Neural crest cell (in vitro differentiated cells): ENCODE measurements at places on chromosomes 11 and 22.

DNA sequence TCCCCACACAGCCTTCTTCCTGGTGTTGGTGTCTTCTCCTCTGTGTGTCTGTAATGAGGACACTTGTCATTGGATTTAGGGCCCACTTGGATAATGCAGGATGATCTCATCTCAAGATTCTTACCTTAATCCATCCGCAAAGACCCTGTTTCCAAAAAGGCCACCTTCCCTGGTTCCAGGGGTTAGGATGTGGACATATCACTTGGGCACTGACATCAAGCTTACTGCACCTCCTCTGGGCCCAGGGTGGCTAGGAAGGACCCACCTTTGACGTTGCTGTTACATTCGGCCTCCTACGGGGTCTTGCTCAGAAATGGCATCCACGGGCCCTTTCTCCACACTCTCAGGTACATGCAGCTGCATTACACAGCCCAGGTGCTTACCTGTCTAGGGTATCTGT is 535.9 kb downstream of the BRD1 start:
- no peak for DNase-seq

GRCh38 chr11:125637840-125638239 is 12.9 kb downstream of the CHEK1 start:
- no peak for DNase-seq

DNA sequence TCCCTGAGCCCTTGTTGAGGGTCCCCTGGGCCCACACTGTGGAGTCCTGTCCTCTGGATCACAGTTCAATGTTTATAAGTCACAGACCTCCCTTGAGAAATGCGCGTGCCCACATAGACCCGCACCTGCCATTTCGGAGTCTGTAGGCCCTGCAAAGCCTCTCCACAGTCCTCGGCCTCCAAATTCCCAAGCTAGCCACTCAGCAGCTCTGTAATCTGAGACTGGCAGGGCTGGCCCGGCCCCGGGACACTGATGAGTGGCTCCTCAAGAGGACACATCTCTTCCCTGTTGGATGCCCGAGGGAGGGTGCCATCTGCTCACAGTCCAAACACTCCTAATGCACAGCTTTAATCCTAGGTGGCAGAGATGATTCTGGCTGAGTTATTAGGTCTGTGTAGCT is 39.1 kb downstream of the B3GAT1 start:
- no peak for DNase-seq

DNA sequence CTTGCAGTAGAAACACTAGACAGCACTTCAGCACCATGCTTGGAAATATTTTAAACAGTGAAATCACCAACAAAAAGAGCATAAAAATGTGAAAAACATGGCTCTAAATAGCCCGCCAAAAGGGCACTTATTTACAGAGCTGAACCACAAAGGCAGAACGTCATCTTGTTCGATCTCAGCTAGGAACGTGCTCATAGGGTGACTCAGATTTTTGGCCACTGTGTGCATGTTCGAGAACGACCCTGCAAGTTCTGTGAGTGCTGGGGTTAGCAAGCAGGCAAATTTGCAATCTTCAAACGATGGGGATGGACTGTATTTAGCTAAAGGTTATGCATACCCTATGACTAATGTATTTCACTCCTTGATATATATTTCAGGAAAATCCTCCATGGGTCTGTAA is 30.6 kb downstream of the OR2AT4 start:
- DNase-seq, result no peak

DNA sequence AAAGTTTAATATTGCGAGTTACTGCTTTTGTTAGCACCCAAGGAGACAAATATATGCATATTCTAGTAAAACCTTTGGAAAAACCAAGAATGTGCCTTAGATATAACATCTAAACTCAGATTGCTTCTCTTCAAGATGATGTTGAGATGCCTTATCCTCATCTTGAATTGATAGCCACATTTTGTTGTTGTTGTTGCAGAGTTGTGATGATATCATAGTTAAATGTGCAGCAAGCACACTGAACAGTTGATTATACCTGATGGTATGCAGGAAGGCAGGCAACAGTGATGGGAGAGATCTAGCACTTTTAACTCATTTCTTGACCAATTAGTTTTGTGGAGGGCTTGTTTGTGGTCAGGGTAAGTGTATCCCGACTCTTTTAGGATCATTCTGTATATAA is 48.0 kb downstream of the KDM2A start:
- no peak for DNase-seq

GRCh38 chr11:128626913-128627665 is 39.7 kb upstream of the ETS1 start:
- DNase-seq, result no peak

DNA sequence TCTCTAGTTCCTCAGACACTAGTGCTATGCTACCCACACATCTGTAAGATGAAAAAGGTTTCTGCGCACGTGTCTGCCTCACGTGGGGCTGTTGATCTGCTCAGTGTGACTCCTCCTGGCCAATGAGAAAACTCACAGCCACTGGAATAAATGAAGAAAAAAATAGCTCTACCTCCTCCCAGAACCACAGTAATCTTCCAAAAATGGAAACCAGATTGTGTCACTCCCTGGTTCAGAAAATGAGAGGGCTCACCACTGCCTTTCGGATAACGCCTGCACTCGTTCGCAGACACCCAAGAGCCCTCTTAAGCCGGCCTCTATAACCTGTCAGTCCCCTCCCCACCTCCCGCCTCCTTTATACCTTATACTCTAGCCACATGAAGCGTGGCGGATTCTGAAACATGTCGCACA is 5.1 kb downstream of the APBB1 start:
- DNase-seq, result no peak

GRCh38 chr11:34331329-34331728 is 26.5 kb downstream of the ABTB2 start:
- no peak for DNase-seq

GRCh38 chr11:69416143-69416515 is 65.3 kb upstream of the LINC01488 start:
- no peak for DNase-seq

- no peak for DNase-seq
Observed at GRCh38 chr22:25837288-25837900, 95.4 kb downstream of the MYO18B start.

GRCh38 chr11:3894128-3894731 is 38.8 kb downstream of the STIM1 start:
- DNase-seq, result no peak

DNA sequence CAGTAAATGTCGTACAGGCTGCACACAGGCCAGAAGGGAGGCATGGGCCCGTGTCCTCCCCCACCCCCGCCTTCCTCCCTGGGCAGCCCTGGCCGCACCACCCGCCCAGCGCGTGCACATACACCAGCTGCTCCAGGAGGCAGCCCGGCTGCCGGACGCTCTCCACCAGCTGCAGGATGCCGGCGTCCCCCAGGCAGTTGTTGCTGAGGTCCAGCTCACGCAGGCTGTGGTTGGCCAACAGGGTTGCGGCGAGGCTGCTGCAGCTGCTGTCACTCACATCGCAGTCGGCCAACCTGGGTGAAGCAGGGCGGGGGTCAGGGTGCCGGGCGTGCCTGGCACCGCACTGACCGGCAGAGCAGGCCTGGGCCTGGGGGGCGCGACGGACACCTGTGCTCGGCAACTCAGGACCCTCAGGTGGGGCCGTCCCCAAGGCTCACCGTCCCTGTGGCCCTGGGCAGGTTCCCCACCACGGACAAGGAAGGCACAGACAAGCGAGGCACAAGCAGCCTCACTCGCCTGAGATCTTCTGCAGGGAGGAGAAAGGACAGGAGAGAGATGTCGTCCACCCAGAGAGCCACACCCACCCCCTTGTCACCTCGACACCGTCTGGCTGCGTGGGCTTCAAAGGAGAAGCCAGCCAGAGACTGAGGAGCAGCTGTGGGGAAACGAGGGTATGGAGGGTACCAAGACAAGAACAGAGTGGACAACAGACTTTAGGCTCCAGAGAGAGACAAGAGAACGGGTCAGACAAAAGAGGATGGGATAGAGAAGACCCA is 12.1 kb downstream of the RNH1 start:
- no peak for DNase-seq

DNA sequence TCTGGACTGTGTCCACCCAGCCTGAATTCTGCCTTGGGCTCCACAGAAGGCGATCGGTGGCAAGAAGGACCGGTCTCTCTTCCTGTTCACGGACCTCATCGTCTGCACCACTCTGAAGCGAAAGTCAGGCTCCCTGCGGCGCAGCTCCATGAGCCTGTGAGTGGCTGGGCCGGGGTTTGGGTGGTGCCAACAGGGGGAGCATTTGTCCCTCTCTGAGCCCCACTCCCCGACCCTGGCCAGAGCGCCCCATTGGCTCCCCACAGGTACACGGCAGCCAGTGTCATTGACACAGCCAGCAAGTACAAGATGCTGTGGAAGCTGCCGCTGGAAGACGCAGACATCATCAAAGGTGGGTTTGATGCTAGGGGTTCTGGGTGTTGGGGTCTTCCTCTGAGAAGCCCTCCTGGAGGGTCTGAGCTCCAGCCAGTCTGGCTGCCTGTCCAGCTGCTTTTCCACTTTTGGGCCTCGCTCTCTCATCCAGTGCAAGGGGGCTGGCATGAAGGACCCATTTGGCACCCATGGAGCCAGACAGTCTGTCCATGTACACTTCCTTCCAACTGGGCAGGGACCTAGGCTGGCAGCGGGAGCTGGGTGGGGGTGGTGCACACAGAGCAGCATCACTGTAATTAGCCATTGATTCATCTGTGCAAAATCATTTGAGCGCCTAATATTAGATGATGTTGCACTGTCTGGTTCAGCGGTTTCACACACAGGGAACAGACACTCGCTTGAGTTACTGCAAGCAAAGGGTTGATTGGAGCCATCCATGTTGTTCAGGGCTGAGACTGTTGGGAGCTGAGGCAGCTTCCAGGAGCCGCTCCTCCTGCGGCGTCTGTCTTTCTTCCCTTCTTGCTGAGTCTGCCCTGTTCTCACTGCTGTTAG is 19.0 kb upstream of the RELT start:
- no peak for DNase-seq

- DNase-seq, result no peak
Observed at GRCh38 chr11:7319501-7319900, 67.8 kb downstream of the SYT9 start.

DNA sequence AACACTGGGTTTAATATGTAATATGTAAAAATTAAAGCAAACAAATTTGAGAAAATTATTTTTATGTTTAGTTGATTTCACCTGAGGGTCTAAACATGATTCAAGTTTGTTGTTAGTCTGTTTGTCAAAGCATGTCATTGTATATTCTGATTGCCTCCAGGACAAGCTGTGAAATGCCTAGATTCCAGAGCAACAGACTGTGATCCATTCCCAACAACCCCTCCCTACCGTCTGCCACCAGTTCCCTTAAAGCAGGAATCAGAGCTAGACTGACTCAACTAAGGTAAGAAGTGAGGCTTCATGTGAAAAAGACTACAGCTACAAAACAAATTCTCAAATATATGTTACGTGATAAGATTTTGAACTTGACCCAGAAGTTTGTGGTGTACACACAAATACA is 304.2 kb downstream of the RAB38 start:
- no peak for DNase-seq

- no peak for DNase-seq
Observed at GRCh38 chr11:39442177-39442576, 2017.3 kb downstream of the LRRC4C start.

- DNase-seq, result no peak
Observed at GRCh38 chr11:2386591-2386990, 9.5 kb downstream of the CD81 start.

- no peak for DNase-seq
Observed at GRCh38 chr11:120945042-120945441, 78.9 kb upstream of the TBCEL start.

DNA sequence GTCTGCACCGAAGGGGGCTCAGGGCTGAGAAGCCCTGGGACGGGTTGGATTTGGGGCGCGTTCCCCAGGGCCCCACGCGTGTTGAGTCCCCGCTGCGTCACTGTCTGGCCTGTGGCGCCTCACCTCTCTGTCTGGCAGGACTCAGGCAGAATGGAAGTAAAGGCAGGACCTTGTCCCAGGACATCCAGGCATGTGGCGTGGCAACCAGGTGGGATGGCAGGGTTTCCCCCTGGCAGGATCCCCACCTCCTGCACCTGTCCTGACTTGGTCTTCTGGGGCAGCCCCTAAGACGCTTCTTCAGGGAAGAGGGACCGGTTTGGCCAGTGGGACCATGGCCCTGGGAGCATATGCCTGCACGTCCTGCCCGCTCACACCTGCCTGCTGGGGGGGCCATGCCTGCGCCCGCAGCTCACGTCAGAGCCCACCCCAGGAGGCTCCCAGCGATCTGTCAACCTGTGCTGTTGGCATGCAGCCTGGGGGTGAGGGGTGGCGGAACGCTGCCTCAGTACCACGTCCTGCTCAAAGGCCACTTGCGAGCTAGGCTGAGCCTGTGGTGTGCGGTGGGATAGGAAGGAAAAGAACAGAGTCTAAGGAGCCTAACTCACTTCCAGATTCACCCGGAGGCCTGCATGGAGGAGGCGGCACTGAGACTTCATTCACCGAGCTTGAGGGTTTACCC is 72.7 kb downstream of the KCNQ1 start:
- no peak for DNase-seq

- DNase-seq, result no peak
Observed at GRCh38 chr11:12110714-12111548, 541 bp downstream of the MICAL2 start.

DNA sequence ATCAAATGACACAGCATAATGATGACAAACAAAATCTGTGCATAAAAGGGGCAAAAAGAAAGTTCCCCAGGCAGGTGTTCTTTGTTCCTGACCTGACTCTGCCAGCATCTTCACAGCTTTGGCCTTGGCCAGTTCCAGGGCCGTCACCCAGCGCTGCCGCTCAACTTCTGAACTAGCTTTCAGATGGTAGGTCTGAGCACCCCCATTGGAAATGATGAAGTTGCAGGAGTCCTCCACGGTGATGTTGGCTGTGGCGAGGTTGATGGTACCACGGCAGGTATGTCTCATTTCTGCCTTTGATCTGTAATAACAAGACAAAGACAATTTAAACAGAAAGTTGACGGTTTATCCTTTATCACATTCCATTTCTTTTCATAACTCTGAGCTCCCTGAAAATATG is 5.3 kb downstream of the OSBP start:
- DNase-seq, result no peak

DNA sequence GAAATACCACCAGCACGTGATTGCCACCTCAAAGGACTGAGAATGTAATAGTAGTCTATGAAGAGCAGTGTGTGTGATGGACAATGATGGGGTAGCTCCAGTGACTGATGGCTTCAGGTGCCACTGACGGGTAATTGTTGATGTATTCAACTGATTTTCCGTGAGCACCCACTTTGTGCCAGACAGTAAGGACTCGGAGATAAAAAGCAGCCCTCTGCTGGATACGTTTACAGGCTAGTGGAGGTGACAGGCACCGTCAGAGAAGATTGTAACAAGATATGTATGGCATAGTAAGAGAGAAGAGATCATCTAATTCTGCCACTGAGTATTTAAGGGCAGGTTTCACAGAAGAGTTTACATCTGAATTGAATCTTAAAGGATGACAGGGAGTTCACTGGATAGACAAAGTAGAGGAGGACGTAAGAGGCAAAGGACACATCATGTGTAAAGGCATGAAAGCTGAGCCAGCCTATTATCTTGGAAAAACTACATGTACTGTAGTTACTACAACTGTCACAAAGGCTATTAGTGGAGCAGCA is 1.1 kb upstream of the ENTHD1 start:
- no peak for DNase-seq

DNA sequence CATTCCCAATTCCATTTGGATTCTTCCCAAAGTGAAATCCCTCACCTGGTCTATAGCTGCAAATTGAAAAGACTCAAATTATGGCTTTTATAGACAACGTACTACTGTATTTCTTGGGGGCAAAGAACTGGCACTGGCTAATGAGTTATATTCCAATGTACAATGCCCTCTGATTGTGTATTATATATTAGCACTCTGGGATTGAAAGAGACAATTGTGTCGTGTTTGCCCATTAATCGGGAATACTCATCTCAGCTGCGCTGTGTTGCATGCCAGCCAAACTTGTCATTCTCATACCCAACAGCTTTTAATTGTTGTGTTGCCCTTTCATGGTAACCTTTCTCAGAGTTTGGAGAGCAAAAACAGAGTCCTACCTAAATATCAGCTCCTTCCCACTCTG is 55.0 kb upstream of the ZBTB44 start:
- no peak for DNase-seq
